ENCODE measurements at places on chromosomes 12 and 14. TPM values are rescaled to one million over a fixed set of nuclear protein-coding genes. Genes with fewer than 3 reads are reported as not detected.

PPP2R3C gene
- 49.7 TPM for total RNA-seq

GYS2 gene
- total RNA-seq: not detected

KDM2B gene
- total RNA-seq: 106 TPM

PZP gene
- not detected for total RNA-seq

CCDC196 gene
- not detected for total RNA-seq

CMA1 gene
- total RNA-seq: not detected

IFNG-AS1 gene
- 1.4 TPM for total RNA-seq

CLMN gene
- total RNA-seq: 1.8 TPM
